ENCODE measurements at places on chromosomes 3 and 15. TPM values are rescaled to one million over a fixed set of nuclear protein-coding genes. Genes with fewer than 3 reads are reported as not detected.

Gene SERINC4
- not detected for total RNA-seq

Gene CD80
- total RNA-seq, result not detected

Gene HRG
- 0.16 TPM for total RNA-seq

Gene CORO2B
- 0.79 TPM for total RNA-seq

Gene SNRPA1
- total RNA-seq, result 99.5 TPM

Gene IQCF6
- total RNA-seq, result not detected

Gene SPATA12
- total RNA-seq, result 0.12 TPM

Gene PLA2G4B
- total RNA-seq, result 3.8 TPM

Gene RYR3
- not detected for total RNA-seq

- DNase-seq, result no peak
Measured at GRCh38 chr3:65361448-65361847, 673.6 kb upstream of the ADAMTS9 start.

- DNase-seq, result no peak
Measured at GRCh38 chr15:89095073-89095472, 6.8 kb downstream of the ABHD2 start.

DNA sequence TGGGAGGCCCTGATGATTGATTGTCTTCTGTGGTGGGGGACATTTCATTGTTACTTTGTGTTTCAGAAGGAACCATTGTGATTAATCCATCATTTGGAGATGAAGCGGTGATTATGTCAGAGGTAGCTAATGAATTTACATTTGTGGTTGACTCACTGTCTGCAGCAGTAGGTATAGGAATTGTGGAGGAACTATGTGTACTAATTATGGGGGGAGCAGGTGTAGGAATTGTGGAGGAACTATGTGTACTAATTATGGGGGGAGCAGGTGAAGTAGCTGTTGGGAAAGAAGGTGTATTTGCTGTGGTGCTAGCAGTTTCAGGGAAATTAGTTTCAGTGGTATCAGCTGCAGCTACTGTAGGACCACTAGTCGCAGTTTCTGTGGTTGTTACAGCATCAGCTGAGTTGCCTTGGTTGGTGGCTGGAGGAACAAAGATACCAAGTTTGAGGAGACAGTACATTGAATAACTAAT is 6.9 kb downstream of the MUC13 start:
- DNase-seq, result no peak

DNA sequence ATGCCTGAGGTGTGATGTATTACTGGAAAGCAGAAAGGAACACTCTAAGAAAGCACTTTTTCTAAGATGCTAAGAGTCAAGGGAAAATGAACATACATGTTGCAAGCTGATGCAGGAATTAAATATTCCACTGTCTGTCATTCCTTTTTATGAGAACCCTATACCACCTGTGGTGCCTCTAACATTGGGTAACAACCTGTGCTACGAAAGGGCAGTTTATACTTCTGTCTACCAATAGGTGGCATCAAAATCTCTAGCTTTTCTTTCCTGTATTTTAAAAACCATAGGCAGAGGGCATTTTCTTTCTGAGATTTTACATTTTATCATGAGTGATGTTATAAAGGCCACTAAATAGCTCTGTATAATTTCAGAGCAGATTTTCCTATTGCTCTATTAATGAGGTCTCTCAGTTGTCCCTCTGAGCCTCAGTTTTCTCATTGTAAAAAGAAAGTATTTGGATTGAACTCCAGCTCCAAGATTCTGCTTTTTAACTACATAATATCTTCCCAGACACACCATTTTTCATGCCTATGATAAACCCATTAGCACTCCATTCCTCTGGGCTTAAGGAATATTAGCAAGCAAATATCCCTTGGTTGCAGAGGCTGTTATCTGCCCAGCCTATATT is 3.5 kb upstream of the CPNE4 start:
- peak; percentile 59 for DNase-seq

DNA sequence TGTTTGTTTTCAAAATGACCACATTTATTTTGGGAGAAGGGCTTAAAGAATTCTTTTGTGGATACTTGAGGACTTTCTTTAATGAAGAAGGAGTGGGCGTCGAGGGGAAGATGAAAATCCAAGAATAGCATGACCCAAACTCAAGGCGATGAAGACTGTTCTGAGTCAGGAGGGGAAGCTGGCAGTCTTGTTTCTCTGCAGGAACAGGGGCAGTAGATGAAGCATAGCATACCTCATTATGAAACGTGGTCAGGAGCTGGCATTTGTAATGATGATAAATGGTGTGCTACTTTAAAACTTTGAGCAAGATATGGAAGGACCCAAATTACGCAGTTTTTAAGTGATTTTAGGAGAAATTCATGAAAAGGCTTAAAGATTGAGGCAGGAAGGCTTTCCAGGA is 549.0 kb downstream of the IGSF11 start:
- DNase-seq, result no peak

DNA sequence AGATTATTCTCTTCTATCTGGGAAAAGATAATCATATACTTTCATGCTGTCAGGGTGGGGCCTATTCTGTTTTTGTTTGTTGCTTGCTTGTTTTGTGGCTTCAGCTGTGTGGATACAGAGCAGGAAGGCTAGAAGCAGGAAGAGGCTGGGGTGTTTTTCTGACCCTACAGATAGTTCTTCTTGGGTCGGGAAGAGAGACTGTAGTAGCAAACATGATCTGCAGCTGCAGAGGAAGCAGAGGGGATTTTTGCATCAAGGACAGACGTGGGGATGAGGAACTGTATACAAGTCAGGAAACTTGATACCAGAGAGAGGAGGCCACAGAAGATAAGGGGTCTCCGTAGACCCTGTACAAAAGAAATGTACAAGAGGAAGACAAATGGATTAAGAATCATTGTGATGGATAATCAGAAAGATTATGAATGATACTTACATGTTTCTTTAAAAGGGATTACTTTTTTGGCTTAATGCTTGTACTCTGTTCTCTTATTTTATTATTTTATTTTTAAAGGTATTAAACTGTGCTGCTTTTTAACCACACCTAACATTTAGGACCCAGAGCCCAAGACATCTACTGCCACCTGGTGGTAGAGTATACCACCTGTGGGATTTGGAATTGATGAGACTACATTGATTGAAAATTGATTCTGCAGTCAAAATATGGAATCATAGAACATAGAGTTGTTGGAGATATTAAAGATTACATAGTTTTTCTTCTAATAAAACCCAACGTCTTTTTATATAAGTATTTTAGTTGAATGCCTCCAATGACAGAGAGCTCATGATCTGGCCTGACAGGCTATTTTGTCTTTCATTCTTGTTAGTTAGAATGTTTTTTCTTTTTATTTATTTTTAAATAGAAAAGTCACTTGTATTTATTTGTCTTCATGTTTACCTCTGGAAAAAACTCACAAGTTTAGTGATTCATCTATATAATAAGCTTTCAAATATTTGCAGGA is 87.3 kb upstream of the ROPN1 start:
- peak; percentile 48 for DNase-seq

GRCh38 chr3:11820531-11821041 is 26.1 kb downstream of the TAMM41 start:
- DNase-seq, result peak; percentile 51

DNA sequence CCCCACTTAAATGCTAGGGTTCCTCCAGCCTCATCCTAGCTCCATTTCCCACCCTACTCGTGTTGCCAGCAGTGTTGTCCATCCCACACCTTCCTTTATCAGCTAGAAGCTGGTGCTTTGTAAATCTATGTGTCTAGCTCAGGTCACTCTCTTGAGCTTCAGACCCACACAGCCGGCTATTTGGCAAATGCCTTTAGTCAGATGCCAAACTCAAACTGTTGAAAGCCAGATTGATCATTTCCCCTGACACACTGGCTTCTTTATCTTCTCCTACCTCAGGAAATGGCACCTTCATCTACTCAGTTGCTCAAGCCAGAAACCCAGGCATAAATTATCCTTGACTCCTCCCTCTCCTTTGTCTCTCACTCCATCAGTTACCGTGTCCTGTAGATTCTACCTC is 61.5 kb upstream of the TPM1 start:
- no peak for DNase-seq

- no peak for DNase-seq
Measured at GRCh38 chr3:62325896-62326295, 47.5 kb downstream of the FEZF2 start.

- DNase-seq, result no peak
Measured at GRCh38 chr3:132228923-132229322, 88.3 kb upstream of the ACP3 start.

DNA sequence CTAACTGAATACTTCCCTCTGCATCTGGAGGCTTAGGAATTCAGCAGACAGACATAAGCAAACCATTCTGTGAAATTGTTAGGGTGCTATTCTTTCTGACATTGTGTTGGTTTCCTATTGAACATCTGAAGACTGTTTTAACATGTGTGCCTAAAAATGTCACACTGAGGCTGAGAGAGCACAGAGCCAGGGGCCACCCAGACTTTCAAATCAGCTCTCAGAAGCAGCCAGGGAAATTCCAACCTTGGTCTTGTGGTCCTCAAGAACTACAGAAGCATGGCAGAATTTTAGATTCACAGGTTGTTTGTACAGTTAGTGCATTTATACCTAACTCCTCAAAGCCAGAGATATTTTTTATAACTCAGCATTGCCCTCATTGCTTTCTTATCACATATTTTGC is 929.2 kb upstream of the CFAP20DC start:
- no peak for DNase-seq

- no peak for DNase-seq
Measured at GRCh38 chr3:120462409-120462959, 11.7 kb upstream of the FSTL1 start.

GRCh38 chr3:34377961-34378360 is 579.5 kb downstream of the PDCD6IP start:
- no peak for DNase-seq

- no peak for DNase-seq
Measured at GRCh38 chr3:88263417-88264100, 113.8 kb downstream of the C3orf38 start.

DNA sequence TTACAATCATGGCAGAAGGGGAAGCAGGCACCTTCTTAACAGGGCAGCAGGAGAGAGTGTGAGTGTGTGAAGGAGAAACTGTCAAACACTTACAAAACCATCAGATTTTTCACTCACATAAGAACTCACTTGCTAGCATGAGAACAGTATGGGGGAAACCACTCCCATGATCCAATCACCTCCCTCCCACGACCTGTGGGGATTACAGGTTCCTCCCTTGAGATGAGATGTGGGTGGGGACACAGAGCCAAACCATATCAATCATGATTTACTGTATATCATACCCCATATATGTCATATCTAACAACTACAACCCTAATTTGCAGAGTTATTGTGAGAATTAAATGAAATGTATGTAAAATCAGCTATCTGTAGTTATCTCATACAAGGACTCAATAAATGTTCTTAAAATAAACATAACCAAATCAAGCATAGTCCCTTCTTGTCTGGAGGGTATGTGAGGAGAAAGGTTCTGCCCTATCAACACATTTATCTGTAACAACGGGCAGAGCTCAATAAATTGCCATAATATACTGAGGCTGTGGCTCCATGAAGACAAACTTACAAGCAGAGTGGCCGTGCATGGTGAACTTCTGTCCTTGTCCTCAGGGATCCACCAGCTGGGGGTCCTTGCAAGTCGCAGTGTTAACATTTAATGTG is 504.7 kb downstream of the SOX2 start:
- no peak for DNase-seq

DNA sequence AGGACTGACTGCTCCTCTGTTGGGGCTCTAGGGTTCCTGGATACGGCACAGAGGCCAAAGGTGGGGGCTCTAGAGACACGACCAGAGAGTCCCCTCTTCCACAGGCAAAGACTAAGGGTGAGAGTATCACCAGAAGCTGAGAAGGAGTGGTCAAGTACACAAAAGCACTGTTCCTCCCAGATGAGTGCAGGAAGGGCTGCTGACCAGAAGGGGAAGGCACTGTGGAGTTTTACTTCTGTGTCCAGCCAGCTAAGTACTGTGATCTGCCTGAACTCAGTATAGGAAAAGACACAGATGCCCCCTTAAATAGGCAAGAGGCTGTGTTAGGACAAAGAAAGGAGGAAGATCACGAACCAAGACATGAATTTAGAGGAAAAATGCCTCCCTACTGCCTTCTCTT is 11.7 kb downstream of the MRPS11 start:
- no peak for DNase-seq
